Posterior cingulate gyrus (tissue), 11 donors: ENCODE measurements at places on chromosomes 6 and 20.
A peak's percentile ranks its signal among the peaks of the same experiment; 100 is the strongest.

GRCh38 chr6:125285936-125286335 lies 15.8 kb downstream of the HDDC2 start:
- no peak for DNase-seq

- peak; percentile 94 for DNase-seq
These were observed at the start of gene C6orf47 for GRCh38 chr6:31660381-31661261. Gene C6orf47, minus strand, starts transcription at chr6:31660778. Its CDS starts 831 bp downstream, at chr6:31659947.

- no peak for DNase-seq
These were observed 38.8 kb downstream of the SLC22A3 start for GRCh38 chr6:160386869-160387530.

DNA sequence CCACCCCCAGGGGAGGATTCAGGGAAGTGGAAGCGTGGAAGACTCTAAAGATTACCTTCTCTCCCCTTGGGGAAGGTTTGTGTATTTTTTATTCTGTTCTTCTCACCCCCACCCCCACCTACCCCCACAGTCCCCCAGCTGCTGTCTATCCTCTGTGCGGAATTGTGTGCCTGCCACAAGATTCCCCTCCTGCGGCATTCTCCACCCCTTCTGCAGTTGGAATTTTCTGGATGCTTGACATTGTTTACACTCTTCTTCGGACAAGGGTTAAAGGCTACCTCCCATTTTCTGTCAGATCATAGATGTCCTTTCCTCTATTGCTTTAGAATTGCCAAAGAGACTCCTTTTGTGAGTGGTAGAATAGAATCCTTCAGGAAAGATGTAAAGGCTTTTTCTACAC lies 60.4 kb upstream of the EDN3 start:
- DNase-seq, result no peak

GRCh38 chr6:7252390-7252789 lies 60.6 kb downstream of the SSR1 start:
- DNase-seq, result no peak

DNA sequence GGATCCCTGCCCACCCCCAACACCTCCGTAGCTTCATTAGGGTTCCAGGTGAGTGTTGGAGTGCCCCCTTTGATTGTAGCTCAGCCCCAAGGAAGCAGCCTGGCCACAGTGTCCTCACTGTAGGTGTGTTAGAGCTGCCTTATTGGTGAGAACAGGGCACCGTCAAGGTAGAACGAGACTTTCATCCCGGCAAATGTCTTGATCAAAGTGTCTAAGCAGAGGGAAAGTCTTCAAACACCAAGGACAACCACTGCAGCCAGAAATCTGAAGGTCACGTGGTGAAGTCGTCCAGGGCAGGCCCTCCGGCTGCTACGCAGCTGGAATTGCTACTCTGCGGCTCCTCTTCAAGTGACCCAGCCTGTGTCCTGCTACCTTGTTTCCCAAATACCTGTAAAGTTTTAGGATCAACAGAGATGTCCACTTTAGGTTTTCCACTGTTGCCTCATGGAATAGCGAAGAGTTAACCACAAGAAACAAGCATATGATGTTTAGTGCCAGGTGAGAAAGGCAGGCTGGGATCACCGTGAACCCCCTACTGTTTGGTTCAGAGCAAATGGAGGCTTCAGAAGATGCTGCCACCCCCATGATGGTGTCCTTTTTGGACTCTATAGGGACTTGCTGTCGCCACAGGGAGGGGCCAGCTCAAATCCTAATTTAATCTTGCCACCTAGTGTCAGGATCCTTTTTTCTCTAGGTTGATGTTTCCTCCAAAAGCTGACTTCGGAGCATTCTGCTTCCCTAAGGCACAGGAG lies 1.7 kb upstream of the DLL1 start:
- DNase-seq, result no peak

DNA sequence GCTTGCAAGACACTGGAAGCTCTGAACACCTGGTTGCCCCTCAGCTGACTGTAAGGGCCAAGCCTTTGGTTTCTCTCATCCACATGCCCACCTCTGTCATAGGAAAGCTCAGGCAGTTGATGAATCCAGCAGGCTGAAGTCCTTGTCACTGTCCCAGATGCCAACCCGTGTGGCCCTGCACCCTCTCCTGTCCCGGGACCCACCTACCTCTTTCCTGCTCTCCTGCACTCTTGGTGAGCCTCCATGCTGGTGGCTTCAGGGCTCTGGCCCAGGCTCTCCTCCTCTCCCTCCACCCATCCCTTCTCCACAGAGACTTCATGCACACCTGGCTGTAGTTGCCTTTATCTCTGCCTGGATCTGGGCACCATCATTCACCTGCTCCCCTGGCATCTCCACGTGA lies 4.0 kb upstream of the GID8 start:
- no peak for DNase-seq

DNA sequence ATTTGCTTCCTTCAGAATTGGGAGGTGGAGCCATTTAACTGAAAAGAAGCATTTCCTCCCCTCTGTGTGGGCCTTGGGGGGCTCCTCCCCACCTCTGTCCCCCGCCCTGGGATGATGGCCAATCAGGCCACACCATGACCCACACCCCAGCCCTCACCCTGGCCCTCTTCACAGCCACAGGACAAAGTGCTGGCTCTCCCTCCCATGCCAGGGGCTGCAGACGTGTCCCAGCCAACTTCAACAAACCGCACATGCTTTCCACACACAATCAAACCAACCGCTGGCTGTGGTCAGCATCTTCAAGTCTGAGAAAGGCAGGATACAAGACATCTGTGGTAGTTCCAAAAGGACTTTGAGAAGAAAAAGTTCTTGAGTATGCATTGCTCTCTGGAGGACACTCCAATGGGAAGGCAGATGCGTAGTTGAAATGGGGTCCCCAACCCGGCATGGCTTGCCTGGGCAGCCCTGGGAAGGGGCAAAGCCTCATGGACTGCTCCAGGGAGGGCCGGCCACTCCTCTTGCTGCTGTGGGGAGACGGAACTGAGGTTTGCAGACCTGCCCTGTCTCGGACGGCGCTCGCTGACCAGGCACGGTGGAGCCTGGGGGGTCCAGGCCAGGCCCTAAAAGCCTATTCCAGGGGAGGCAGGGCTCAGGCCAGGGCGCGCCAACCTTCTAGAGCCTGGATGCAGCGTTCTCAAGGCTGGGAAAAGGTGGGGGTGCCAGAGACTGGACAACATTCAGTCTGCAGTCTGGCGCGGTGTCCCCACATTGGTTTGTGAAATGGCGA lies 12.2 kb downstream of the TTLL2 start:
- DNase-seq, result no peak

GRCh38 chr6:1379017-1379787 lies 10.2 kb upstream of the FOXF2 start:
- no peak for DNase-seq

- no peak for DNase-seq
These were observed 14.7 kb downstream of the GNAS start for GRCh38 chr20:58867211-58867610.
